ENCODE measurements at places on chromosomes 2 and 18. TPM values are rescaled to one million over a fixed set of nuclear protein-coding genes. Genes with fewer than 3 reads are reported as not detected.

The GALNT14 gene
- total RNA-seq = 10.1 TPM

The GCA gene
- 19.4 TPM for total RNA-seq

The B3GNT7 gene
- total RNA-seq = 0.98 TPM

The PROM2 gene
- 0.98 TPM for total RNA-seq

The TDRD15 gene
- total RNA-seq = not detected

The PARD6G gene
- total RNA-seq = 7.1 TPM

The SLC4A3 gene
- total RNA-seq = 22.9 TPM

The ARID5A gene
- 2.2 TPM for total RNA-seq

The C2orf78 gene
- not detected for total RNA-seq

The WDR43 gene
- total RNA-seq = 32.2 TPM

The TMEM247 gene
- not detected for total RNA-seq

The EPAS1 gene
- total RNA-seq = 13.5 TPM

The RGPD4 gene
- 0.25 TPM for total RNA-seq

The PRKAG3 gene
- not detected for total RNA-seq

The LHCGR gene
- 0.74 TPM for total RNA-seq

The FBLN7 gene
- 2.5 TPM for total RNA-seq

The SCYGR8 gene
- total RNA-seq = not detected

The NTSR2 gene
- total RNA-seq = 0.25 TPM

The OTX1 gene
- total RNA-seq = 3.4 TPM

The SERPINB13 gene
- total RNA-seq = under 0.01 TPM

The WDR35 gene
- 19.2 TPM for total RNA-seq

The WDR12 gene
- total RNA-seq = 18.7 TPM

Measured in temporal lobe (tissue), 4 donors.